ENCODE measurements at places on chromosomes 3 and 15.

DNA sequence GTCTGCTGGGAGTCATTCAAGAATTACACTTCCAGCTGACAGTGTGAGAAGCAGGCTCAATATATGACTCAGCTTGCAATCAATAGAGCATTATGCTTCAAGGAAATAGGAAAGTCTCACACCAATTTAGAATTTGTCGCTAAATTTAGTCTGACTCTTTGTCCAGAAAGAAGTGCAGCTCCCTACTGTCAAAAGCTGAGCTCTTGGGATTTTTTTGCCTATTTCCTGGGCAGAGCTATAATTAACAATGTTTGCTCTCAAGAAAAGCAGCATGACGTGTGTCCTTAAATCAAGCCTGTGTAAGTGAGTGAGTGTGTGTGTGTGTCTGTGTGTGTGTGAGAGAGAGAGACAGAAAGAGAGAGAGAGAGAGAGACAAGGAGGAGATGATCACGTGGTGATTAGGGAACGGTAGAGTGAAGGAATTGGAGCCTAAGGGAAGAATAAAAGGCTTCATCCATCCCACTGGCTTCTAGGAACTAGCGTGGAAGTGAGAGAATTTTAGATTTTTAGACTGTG lies 16.4 kb upstream of the SLC35G2 start:
- DNase-seq, result no peak

DNA sequence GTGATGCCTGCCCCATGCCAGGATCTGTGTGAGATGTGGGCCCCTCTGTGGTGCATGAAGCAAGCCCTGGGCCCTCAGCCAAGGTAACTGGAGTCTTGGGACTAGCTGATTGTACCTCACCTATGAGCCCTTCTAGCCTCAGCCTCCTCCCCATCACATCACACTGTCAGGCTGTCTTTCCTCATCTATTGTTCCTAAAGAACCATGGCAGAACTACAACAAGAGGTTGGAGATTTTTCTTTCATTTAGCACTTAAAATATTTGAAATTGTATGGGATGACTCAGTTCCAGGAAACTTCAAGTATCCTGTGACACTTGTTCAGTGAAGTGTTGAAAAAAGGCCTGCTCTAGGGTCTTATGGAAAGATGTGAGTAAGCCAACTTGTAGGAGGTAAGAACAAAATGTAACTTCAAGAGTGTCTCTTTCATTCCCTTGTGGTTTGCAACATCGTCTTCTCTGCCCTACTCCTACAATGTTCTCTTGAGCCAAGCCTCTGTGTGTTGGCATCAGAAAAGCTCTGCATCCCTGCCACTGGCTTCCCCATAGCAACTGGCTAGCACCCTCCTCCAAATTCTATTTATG lies 58.7 kb upstream of the TIPARP start:
- no peak for DNase-seq

DNA sequence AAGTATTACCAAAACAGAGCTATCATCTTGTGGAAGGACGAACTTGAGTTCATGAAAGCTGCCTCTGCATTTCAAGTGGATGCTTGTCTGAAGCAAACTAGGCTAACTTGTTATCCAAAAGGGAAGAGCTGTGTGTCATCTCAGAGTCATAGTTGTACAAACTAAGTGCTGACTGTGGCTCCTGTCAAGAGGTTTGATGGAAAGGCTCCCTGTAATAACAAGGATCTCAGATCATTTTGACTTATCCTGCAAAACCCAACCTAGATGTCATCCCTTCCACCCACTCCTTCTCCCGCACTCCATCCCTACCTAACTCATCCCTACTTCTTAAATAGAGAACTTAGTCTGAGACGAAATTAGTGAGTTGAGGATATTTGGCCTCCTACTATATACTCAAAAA lies 110.8 kb downstream of the NR2E3 start:
- no peak for DNase-seq

- no peak for DNase-seq
Measured at GRCh38 chr3:30258426-30259392, 347.7 kb upstream of the TGFBR2 start.

GRCh38 chr3:188706176-188706575 lies 465.6 kb upstream of the TPRG1 start:
- DNase-seq, result no peak

GRCh38 chr15:52912172-52912571 lies 122.0 kb upstream of the ONECUT1 start:
- no peak for DNase-seq

GRCh38 chr3:129599607-129600006 lies 6.9 kb downstream of the PLXND1 start:
- DNase-seq, result no peak

DNA sequence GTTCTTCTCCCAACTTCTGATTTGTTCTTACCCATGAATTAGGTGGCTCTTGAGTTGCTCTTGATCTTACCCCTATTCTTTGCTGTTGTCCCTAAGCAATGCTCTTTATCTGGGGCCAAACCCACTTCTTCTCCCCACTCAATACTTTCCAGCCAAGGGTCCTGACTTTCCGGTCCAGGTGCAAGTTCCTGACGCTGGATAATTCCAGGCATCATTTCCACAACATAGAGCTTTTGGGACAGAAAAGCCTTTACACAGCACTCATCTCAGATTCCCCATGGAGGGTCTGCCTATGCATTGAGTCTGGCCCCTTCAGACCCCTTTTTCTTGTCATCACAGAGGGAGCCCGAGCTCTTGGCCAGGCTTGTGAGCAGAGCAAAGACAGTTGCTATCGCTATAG lies 85.4 kb upstream of the BOC start:
- no peak for DNase-seq

DNA sequence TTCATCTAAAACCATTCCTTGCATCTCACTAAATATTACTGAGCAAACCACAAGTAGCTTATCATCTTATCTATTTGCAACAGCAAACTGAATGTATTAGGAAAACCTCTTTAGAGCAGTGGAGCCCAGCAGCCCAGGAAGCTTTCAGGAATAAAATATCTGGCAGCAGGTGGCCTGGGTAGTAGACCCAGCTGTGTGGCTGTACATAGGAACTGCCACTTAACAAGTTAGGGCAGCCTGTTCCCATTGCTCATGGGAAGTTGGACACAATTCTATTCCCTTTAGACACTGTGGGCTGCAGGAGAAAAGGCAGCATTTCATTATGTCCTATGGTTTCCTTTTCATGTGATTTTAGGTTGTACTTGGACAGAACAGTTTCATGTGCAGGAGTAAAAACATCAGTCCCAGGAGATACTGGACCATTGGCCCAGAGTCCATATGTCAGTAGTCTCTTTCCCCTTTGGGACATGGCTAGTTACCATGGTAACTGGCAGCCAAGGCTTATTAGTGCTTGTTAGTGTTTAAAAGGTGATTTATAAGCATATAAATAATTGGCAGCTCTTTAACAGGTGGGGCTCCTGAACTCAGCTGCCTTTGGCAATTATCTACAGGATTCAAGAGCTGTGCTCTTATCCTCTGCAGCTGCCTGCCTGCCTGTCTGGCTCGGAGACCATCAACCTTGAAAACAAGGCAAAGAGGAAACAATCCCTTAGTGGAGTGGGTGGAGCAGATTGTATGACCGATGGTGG lies 28.9 kb upstream of the LSAMP start:
- no peak for DNase-seq

GRCh38 chr15:27124287-27124871 lies 153.4 kb downstream of the GABRG3 start:
- no peak for DNase-seq

DNA sequence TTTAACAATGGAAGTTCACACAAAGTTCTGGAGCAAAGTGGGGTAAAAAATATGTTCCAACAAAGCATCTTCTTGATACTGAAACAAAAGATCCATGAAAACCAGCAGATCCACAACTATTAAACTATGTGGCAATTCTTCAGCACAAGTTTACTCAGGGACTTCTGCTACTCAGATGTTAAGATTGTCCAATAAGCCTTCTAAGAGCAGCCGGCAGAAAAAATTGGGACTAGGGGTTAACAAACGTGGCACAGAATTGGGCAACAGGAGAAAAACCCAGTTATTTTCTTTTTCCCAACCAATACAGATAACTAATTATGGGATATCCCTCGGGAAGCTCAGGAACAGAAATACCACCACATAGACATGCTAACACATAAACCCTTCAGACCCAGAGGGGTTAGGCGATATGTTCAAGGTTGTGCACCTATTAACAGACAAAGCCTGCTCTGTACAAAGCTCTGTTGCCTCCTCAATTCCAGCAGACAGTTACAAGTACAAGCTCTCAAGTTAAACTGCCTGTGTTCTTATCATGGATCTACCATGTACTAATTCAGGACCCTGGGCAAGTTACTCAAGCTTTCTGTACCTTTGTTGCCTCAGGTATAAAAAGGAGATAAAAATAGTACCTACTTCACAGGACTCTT lies 6.8 kb downstream of the SSR3 start:
- DNase-seq, result no peak

DNA sequence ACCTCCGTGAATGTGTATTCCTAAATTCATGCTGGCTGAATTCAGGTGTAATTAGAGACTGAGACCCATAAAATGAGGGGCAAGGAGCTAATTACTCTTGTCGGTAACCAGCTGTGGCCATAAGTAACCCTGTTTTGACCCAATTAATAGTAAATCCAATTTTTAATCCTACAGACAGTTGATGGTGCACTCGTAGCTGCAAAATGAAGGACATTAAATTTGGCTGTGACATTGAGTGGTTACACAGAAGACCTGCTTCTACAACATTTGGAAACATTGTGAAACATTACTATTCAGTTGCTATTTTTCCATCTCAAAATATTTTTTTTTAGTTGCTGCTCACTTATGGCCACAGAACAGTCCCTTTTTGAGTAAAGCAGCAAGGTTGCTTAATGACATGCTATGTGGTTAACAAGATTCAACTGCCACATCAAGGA lies 33.0 kb downstream of the MBNL1 start:
- no peak for DNase-seq

DNA sequence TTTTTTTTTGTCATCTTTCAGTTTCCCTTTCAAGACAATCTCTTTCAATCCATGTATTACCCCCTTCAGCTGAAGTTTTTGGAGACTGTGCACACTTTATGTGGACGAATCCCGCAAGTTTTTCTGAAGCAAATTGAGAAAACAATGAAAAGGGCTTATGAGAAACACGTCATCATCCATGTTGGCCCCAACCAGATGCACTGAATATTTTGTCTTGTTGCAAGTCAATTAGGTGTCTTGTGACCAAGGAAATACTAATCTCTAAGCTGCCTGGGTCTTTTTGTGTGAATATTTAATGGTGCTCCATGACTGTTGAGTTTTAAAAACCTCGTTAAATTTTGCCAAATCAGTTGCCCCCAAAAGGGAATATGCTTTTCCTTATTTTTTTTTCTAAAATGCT lies 21.7 kb upstream of the PPP4R2 start:
- DNase-seq, result no peak

DNA sequence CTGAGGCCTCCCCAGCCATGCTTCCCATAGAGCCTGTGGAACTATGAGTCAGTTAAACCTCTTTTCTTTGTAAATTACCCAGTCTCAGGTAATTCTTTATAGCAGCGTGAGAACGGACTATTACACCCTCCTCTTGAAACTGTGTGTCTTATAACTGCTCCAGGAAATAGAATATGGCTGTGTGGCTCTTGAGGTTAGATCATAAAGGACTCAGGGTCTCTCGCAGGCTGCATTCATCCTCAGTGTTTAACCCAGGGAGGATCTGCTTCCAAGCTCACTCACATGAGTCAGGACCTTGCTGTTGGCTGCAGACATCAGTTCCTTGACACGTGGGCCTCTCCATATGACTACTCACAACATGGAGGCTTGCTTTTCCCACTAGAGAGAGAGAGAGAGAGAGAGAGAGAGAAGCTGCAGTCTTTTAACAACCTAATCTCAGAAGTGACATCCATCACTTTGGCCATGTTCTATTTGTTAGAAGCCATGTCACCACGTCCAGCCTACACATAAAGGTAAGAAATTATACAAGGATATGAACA lies 114.3 kb upstream of the UBE2E1 start:
- no peak for DNase-seq

GRCh38 chr3:52724511-52724910 lies 18.6 kb downstream of the SPCS1 start:
- DNase-seq, result no peak

DNA sequence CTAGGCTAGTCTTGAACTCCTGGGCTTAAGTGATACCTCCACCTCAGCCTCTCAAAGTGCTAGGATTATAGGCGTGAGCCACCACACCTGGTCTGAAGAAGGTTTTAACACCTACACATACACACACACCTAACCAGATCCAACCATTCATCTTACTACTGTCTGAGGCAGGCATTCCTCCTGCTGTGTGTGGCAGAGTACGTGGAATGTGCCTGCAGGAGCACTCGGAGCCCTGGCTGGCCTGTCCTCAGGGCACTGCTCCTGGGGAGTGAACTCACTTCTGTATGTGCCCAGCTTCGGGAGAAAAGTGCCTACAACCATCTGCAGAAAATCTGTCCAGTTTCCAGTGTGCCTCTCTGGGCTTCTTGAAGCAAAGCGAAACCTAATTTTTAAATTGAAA lies 58.2 kb upstream of the LIMD1 start:
- no peak for DNase-seq

GRCh38 chr3:156356537-156357363 lies 198.2 kb downstream of the SSR3 start:
- no peak for DNase-seq

- DNase-seq, result no peak
Measured at GRCh38 chr15:68517285-68517761, 61.5 kb upstream of the CORO2B start.

- no peak for DNase-seq
Measured at GRCh38 chr3:94356581-94356980, 293.7 kb downstream of the NSUN3 start.

GRCh38 chr3:122902326-122902725 lies 107.5 kb downstream of the SLC49A4 start:
- DNase-seq, result no peak

GRCh38 chr3:156899951-156900350 lies 73.8 kb downstream of the LEKR1 start:
- DNase-seq, result no peak

- DNase-seq, result no peak
Measured at GRCh38 chr3:11565492-11565891, 78.2 kb downstream of the VGLL4 start.

DNA sequence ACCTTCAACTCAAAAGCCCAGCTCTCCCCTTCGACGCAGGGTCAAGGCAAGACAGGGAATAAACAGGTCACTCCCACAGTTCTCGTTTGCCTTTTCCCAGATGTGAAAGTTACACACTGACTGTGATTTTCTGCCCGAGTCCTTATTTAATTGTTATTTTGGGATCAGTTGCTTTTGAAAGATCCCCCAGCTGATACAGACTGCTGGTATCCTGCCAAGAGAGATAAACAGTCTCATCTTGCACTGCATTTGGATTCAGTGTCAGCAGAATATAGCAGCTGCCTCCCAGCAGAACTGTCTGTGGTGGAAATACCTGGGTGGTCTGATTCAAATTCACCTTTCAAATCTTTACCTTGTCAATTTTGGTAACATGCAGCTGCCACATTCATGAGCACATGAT lies 56.0 kb upstream of the FAM3D start:
- DNase-seq, result no peak

GRCh38 chr3:143145906-143146305 lies 26.3 kb downstream of the CHST2 start:
- DNase-seq, result no peak

- DNase-seq, result no peak
Measured at GRCh38 chr3:119395923-119396358, 67.5 kb downstream of the TMEM39A start.

- no peak for DNase-seq
Measured at GRCh38 chr3:169478566-169479313, 184.8 kb downstream of the MECOM start.

Measured in CD4-positive, alpha-beta T cell treated with Interleukin-1 beta for 1 hour (primary cell).